ENCODE measurements at places on chromosomes 5 and 9.

DNA sequence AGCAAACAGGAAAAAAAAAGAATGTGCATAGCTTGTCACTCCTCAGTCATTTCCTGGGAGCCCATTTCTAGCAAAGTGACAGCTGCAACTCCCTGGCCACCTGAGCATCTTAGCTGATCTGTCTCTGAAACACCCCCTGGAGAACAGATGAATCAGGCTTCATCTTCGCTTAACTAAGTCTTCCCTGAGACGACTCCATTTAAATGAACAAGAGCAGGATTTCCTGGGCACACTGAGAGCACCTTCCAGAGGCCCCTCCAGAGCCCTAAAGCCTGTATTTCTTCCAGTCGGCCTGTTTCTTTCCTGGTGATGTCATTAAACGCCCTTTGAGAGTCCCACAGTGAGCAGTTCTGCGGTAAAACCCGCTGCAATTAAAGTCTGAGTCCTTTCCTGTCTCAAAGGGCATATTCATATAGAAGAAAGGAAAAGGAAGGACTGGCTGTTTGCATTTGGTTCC is 13.9 kb downstream of the TGFBI start:
- no peak for DNase-seq

DNA sequence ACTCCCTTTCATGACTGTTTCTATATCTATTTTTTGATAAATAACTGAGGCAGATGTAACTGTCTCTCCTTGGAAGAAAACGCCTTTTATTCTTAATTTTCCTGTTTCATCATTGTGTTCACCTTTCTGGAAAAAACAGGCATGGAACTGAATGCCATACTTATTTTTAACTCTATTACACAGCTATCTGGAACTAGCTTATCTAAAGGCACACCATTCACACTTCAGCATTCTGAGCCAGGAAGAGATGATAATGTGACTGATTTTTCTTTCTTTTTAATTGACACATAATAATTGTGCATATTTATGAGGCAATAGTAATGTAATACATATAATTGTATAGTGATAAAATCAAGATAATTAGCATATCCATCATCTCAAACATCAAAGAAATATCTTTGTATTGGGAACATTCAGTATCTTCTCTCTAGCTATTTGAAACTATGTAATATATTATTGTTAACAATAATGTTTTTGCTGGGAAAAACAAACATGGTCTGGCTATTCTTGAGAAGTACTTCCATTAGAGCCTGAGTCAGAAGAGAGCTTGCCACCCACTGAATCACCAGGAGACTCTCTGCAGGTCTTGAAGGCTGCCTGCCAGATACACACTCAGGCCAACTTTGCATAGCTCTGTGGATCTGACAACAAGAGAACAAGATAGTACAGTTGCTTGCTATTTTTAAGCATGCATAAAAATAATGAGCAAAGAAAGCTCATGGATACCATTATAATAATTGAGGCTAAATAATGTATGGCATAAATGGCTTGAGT is 501.0 kb upstream of the EDIL3 start:
- no peak for DNase-seq

DNA sequence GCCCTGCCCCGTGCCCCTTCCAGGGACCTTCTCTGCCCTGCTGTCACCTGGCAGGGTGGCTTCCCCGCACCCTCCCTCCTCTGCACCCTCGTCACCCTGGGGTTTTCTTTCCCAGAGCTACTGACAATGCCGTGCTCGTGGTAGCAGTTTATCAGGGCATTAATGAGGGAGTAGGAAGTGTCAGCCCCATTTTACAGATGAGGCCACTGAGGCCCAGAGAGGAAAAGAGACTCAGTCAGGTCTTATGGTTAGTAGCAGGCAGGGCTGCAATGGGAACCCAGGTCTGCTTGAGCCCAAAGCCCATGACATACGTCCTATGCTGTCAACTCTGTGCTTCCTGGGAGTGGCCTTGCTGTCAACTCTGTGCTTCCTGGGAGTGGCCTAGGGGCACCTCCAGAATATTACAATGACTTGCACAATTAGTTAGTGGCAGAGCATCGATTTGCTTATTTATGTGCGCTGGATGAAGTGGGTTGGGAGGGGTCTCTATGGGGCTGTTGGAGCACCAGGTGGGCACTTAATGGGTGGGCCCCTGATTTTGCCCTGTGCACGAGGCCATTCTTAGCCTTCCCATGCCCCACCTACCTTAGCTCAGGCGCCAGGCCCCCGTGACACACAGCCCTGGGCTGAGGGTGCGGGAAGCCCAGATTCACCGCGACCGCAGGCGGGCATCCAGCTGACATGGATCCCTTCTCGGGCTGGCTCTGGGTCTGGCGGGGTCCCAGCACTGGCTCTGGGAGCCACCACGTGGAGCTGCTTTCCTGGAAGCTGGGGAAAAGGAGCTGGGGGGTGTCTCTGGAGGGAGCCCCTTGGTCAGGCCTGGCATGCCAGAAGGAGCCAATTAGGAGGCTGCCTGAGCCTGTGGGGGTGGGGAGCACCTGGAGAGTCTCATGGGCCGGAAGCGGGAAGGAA is 82.0 kb upstream of the ORM1 start:
- no peak for DNase-seq

- no peak for DNase-seq
Measured at GRCh38 chr9:121266356-121266755, 1.6 kb upstream of the GSN start.

- no peak for DNase-seq
Measured at GRCh38 chr9:134811079-134811672, 69.4 kb upstream of the FCN2 start.

DNA sequence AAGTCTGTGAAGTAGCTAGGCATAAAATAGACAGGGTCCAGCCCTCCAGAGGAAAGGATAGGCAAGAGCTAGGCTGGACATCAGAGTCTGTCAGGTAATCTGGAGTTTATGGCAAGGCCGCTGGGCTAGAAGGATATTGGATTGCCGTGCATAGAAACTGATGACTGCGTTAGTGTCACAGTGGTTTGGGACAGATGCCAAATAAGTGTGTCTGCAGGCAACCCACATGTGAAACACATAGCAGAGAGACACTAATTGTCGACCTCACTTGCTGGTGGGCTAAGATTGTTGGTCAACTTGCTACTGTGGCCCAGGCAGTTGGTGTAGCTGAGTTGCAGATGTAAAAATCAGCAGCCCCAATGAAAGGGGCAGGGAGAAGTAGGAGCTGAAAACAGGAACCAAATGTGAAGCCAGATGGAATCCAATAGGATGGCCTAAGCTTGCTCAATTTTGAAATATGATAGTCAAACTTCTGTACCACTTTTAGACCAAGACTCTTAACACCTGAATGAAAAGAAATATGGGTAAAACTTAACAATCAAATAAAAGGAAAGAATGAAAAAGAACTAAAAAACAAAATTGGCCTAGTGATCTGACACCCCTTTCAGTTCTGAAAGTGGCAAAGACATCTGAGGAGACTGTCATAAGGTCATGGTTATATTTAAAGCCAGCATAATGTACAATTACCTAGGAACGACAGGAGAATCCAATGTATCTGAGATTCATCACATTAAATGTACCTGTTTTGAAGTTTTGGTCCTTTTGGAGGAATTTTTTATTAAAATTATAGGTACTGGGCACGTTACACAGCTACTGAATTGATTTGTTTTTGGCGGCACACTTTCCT is 243.3 kb upstream of the ACTBL2 start:
- no peak for DNase-seq

DNA sequence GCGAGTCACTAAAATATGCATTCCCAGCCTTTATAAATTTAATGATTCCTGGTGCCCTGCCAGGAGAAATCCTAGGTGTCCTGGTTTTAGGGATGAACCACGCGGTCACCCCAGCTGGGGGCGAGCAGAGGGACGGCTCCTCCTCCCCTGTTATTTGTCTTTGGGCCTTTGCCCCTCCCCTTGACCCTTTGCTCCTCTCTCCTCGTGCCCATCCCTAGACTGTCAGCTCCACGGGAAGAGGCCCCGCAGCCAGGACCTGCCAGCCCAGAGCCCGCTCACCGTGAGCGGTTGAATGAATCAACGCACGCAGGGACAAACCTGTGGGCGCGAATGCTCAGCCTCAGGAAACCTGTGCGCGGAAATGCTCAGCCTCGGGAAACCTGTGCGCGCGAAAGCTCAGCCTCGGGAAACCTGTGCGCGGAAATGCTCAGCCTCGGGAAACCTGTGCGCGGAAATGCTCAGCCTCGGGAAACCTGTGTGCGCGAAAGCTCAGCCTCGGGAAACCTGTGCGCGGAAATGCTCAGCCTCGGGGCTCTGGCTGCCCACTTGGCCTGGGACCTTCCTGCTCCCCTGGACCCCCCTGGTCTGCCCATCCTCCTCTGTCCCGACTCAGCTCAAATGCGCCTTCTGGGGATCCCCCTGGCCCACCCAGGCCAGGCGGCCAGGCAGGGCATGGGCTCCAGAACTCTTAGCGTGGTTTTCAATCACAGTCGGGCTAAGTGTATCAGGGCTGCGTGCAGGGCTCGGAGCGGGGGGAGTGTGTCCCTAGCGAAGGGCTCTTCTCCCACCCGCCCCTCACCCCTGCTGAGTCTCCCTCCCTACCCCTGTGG is 140.5 kb upstream of the COL5A1 start:
- DNase-seq = no peak

DNA sequence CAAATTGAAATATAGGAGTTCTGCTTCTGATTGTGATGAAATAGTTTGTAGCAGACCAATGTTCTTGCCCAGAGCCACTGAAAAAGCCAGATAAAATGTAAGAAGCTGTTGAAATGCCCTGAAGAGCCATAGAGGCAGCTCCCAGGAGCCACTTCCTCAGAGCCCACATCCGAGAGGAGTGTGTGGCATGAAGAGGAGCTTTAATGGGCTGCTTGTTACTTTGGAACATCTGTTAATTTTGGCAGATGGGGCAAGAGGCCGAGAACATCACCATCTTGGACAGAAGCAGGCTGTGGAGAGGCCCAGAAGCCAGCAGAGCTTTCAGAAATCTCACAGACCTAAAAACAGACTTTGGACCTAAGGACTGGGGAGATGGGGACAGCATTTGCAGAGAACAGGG is 370.8 kb downstream of the GADD45G start:
- no peak for DNase-seq

GRCh38 chr5:71533615-71534014 is 53.5 kb upstream of the MCCC2 start:
- DNase-seq = no peak

DNA sequence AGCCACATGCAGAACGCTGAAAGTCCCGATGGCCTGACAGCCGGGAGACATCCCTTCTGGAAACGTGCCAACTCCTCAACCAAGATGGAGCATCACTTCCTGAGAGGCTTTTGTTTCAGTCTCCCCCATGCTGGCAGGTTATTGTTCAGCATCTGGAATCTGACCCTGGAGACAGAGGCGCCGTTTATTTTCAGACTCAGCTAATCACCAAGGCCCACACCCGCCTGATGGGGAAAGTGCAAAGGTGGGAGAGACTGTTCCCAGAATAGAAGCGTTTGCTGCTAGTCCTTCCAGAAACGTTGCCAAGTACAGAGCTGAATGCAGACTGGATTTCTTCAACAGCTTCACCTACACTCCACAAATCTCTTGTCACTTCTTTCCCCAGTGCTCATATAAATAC is 41.8 kb upstream of the S1PR3 start:
- DNase-seq = no peak

- peak; percentile 92 for DNase-seq
Measured at GRCh38 chr5:177455036-177455660, 8.5 kb downstream of the PRR7 start.

- DNase-seq = no peak
Measured at GRCh38 chr5:101904736-101905135, 391.3 kb downstream of the SLCO4C1 start.

DNA sequence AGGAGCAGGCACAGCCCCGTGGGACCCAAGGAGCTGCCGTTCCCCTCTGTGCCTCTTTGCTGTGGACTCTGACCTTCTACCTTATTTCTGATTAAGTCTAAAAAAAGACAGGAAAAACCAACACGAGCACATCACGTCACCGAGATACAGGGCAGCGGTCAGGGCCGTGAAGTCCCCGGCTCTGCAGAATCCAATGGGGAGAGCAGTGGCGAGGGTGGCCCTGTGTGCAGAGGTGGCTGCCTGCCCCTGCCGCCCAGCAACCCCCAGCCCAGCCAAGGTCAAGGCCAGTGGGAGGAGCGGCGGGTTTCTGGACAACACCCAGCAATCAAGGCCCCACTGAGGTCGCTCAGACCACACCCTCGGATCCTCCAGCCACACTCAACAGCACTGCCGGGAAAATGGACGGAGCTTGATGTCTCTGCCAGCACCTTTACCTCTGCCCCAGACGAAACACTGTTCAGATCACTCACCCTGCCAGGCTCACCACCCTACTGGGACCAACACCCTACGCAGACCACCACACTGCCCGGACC is 32.7 kb upstream of the SLC9A3 start:
- no peak for DNase-seq

DNA sequence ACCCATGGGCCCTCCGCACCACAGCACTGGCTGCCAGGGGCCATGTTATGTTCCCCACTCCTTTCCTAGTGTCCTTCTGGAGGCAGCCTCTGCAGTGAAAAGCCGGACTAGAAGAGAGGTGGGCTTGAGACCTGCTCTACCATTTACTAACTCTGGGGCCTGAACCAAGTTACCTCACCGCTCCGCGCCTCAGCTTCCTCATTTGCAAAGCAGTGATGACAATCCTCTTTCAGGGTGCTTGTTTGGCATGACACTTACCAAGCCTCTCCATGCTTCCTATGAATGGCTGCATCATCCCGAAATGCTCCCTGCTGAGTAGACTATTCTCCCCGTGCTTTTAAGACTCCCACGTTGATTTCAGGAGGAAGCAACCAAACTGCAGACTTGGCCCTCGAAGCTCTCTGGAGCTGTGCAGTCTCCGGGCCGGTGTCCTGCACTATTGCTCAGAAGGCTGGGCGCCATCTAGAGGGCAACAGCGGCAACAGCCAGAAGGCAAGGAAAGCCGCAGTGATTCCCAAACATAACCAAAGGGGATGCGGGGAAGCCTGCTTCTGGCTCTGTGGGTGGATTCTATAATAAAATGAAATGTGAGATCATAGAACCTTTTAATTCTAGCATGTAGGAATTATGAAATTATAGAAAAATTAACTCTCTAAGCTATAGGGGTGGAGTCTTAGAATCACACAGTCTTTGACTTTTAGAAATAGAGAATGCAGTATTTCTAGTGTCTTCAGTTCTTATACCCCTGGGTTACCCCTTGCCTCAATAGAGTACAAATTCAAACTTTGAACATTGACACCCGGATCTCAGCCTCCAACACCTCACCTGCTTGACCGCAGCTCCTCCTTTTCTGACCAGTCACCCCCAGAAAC is 599.8 kb upstream of the BRINP1 start:
- DNase-seq = peak; percentile 64

DNA sequence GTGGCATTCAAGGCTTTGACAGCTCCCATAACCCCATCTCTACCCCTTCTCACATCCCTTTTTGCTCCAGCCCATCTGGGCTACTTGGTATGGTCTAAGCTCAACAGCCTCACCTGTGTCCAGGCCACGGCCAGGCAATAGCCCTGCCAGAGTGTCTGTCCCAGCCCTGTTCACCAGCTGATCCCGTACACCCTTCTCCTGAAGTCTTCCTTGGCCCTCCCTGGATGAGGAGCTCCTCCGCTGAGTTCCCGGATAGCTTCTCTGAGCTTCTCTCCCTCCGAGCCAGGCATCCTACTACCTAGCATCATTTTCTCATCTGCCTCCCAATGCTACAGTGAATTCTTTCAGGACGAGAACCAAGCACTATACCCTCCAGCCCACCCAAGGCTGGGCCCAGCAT is 208.2 kb downstream of the DAB2IP start:
- DNase-seq = no peak

Measured in stimulated activated CD4-positive, alpha-beta T cell treated with anti-CD3 and anti-CD28 coated beads, Interleukin-2, amount 100 ng/mL, for 24 hours (primary cell).